GM18507 (cell line): ENCODE measurements at places on chromosomes 6 and 20.

- DNase-seq, result no peak
Observed at GRCh38 chr6:105557291-105557690, 154.4 kb upstream of the PREP start.

GRCh38 chr20:40339661-40340449 lies 349.2 kb downstream of the MAFB start:
- no peak for DNase-seq

- DNase-seq, result no peak
Observed at GRCh38 chr20:33431797-33432381, 11.7 kb downstream of the SNTA1 start.

DNA sequence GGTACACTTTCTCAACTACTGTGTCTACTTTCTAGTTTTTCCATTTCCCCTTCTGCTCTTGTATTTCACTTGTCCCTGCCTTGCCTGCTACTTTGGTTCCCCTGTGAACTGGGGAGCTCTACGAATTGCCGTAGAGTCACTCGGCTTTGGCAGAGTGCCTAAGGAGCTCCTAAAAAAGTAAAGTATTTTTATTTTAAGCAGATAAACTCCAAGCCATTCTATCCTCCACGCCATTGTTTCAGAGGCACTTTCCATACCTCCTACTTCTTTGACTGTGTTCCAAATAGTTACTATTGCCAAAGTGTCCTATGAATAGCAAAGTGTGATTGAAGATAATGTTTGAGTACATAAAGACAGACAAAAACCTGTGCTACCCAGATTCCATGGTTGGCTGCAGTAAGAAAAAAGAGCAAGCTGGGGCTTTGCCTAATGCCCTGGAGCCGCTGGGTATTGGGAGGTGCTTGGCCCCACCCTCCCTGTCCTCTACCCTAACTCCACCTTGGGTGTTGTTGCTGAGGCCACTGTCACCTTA lies 5.1 kb upstream of the MBOAT1 start:
- DNase-seq, result no peak

GRCh38 chr6:83514866-83515466 lies 2.6 kb downstream of the PRSS35 start:
- peak; percentile 11 for DNase-seq

DNA sequence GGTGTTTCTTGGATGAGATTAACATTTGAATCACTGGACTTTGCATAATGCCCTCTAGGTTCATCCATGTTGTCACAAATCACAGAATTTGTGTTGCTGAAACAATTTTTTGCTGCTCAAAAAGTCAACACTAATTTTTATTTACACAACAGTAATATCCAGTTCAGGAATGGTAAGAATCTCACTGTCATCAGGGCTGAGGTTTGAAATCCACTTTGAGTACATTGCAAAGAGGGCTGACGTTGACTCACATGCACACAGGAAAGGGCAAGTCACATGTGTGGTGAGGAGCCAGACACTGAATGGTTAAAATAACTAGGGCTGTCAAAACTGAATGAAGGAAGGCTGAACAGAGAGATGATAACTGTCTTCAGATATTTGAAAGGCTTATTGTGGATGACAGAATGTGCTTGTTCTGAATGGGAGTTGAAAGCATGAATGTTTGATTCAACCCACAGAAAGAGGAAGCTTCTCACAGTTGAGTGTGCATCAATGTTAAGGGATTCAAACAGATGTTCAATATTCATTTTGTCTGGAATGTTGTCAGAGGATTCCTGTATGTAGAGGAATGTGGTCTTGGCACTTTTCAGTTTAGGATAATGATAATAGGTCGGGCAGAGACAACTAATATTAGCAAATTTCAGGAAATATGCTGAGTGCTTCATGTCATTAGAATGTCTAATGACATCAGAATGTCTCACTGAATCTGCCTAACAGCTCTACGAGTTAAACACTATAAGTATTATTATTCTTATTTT lies 3.6 kb upstream of the ADGRG6 start:
- no peak for DNase-seq

DNA sequence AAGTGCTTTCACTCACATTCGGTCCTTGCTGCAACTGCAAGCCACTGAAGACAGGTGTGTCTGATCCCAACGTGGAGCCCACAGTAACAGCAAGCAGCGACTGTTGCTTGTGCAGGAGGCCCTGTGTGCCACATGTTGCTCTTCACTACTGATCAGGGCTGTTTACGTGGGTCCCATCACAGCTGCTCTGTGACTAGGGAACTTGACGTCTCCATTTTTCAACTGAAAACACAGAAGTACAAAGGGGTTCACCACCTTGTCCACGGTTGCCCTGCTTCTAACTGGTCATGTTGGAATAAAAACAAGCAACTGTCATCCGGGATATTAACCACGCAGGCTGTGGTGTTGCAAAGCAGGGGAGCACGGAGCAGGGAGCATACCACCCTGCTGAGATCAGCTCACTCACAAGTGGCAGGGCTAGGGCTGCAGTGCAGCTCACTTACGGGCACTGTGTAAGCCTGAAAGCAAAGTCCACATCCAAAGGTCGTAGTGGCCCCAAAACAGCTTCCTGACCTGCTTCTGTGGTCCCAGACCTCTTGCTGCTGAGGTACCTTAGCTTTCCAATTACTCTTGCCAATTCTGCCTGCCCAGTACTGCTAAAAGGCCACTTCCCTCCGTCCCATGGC lies 105.8 kb upstream of the DUSP22 start:
- DNase-seq, result no peak

- no peak for DNase-seq
Observed at GRCh38 chr6:32070814-32071543, 32.8 kb downstream of the CYP21A2 start.

DNA sequence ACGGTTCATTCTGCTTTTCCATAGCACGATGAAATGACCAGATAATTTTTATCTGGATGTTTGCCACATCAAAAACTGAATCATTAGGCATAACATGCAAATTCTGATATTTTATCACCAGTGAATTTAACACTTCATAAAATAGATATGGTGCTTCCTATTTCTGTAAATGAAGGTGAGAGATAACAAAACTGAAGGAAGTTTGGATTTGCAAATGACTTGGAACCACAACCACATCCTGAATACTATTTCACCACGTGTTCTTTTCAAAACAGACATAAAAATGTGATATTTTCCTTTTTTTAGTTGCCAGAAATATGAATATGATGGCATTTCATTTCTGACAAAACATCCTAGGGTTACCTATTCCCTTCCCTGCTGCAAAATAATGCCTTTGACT lies 146.1 kb downstream of the EDN1 start:
- DNase-seq, result no peak

- no peak for DNase-seq
Observed at GRCh38 chr6:125020385-125020784, 58.1 kb downstream of the RNF217 start.
